ENCODE measurements at places on chromosomes 11 and 22.

- DNase-seq: no peak
Observed at GRCh38 chr11:18722293-18722637, 3.7 kb downstream of the IGSF22 start.

GRCh38 chr22:37549704-37550059 is 10.6 kb upstream of the CDC42EP1 start:
- DNase-seq: no peak

- no peak for DNase-seq
Observed at GRCh38 chr11:110373051-110373702, 56.6 kb upstream of the FDX1 start.

DNA sequence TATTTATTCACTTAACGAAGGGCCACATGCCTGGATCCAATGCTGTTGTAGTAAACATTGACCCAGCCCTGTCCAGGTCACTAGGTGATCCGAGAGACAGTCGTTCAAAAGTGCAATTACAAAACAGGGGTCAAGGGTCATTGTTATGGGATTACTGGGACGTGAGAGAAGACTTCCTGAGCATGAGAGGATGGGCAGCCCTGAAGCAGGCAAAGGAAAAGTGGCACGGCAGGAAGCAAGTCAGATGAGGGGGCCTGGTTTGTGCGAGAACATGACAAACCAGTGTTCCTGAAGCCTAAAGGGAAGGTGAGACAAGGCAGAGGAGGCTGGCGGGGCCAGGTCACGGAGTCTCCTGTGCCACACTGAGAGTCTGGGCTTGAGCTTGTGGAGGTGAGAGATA is 15.8 kb upstream of the MMP20 start:
- no peak for DNase-seq

- no peak for DNase-seq
Observed at GRCh38 chr22:41845380-41846267, 12.7 kb downstream of the SREBF2 start.

DNA sequence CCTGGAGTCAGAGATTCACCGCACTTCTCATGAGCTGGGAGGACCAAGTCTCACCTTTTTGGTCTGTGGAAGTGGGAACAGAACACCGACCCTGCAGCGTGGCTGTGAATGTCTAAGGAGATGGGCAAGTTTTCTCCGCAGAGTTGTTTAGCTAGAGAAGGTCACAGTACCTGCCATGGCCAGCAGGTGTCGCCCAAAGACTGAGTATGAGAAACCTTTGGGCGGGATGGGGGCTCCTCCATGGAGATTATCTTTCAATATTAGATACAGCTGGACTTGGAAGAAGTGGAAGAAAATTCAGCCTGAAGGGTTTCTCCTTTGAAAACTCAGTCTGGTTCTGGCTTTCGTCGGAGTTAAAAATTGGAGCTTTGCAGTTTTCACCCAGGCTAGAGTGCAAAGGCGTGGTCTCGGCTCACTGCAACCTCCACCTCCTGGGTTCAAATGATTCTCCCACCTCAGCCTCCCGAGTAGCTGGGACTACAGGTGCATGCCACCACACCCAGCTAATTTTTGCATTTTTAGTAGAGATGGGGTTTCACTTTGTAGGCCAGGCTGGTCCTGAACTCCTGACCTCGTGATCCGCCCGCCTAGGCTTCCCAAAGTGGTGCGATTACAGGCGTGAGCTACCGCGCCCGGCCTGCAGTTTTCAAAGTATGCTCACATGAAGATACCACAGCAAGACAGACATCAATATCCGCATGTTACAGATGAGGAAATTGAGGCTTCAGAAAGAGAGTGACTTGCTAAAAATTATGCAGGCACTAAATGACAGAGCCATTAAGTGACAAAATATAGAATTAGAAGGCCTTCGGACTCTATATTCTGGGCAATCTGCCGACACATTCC is 10.7 kb upstream of the DSCAML1 start:
- peak; percentile 16 for DNase-seq

DNA sequence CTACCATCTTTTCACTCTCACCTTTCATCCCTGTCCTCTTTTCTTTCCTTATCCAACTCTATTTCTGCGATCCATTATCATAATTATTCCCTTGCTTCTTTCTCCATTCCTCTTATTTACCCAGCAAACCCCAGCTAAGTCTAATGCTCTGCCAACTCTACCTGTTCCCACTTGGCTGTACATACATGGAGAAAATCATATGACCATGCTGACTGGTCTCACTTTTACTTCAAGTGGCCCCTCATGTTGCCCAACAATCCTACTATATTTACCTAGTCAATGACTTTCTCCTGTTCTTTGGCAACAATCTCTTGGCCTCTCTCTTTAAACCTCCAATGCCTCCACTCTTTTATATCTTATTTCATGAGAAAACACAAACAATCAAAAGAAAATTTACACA is 94.1 kb downstream of the USP35 start:
- DNase-seq: no peak

DNA sequence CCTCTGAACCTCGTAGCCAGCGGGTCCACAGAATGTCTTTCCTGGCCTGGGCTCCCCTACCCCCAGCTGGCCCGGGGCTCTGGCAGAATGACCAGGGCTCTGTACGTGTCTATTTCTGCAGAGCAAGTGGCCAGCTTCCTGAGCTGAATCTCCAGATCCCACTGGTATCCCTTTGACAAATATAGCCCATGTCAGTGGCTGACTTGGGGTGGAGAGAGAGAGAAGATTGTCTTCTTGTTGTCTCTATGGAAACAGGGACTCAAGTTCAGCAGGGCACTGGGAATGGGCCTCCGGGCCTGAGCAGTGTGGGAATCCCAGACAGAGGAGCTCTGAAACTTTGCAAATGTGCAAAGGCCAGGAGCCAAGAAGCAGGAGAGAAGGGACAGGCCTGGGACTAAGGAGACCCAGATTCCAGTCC is 33.9 kb downstream of the ANO1 start:
- no peak for DNase-seq

- no peak for DNase-seq
Observed at GRCh38 chr11:128499613-128500253, 87.6 kb downstream of the ETS1 start.

GRCh38 chr11:114354076-114354475 is 46.2 kb downstream of the C11orf71 start:
- DNase-seq: no peak

- DNase-seq: no peak
Observed at GRCh38 chr22:42938449-42938848, 76.5 kb downstream of the PACSIN2 start.

DNA sequence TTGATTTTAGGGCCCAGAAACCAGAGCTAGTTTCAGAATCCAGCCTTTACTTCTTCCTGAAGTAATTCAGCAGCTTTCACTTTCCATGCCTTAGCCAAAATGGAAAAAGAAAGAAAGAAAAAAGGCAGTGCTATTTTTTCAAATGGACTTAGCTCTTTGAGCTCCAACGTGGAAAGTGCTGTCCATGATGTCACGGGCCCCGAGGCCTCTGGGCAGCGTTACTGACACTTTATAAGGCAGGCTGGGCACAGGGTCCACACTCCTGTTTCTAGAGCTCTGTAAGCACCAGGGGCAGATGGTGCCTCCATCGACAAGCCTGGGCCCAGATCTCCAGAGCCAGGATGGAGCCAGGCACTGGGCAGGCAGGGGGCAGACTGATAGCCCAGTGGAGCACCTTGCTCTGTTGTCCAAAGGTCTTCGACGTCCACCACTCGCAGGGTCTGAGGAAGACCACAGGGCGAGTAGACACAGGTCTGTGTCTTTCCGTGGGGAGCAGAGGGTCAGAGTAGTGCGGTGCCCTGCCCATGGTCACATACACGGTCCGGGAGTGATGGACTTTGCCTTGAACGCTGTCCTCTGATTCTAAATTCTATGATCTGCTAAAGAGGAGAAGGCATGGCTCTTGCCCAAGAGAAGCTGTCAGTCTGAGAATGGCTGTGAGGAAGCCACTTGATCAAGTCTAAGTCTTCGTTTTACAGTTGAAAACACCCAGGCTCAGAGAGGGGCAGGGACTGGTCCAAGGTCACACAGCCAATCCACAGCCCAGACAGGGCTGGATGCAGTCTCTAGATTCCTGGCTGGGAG is 22.0 kb upstream of the WNT11 start:
- DNase-seq: no peak

- no peak for DNase-seq
Observed at GRCh38 chr11:18046116-18046777, at the start of gene TPH1. Gene TPH1 (minus strand): TSS chr11:18046269. CDS start chr11:18040762, 5,507 bp downstream.

GRCh38 chr11:61587951-61588727 is 7.3 kb upstream of the SYT7 start:
- no peak for DNase-seq

GRCh38 chr22:36640106-36640672 is 63.4 kb downstream of the CACNG2 start:
- DNase-seq: no peak

- no peak for DNase-seq
Observed at GRCh38 chr11:107961480-107961879, 33.2 kb downstream of the RAB39A start.

- DNase-seq: no peak
Observed at GRCh38 chr11:122099374-122100036, 16.5 kb downstream of the BLID start.

DNA sequence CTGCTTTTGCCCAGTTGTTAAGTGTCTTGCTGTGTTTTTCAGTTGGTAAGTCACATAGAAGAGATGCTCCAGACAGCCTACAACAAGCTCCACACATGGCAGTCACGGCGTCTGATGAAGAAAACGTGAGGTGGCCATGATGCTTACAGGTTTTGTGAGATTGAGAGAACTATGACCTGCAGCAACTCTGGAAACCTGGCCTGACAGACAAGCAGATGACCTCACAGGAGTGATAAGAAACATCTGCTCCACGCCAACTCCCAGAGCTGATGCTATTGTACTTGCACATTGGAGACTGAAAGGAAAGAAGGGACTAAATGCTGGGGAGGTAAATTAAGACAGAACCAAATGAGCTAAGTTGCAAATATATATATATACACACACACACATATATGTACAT is 28.6 kb upstream of the LDHA start:
- no peak for DNase-seq

- DNase-seq: no peak
Observed at GRCh38 chr22:44179196-44179988, 1.3 kb upstream of the PARVG start.

DNA sequence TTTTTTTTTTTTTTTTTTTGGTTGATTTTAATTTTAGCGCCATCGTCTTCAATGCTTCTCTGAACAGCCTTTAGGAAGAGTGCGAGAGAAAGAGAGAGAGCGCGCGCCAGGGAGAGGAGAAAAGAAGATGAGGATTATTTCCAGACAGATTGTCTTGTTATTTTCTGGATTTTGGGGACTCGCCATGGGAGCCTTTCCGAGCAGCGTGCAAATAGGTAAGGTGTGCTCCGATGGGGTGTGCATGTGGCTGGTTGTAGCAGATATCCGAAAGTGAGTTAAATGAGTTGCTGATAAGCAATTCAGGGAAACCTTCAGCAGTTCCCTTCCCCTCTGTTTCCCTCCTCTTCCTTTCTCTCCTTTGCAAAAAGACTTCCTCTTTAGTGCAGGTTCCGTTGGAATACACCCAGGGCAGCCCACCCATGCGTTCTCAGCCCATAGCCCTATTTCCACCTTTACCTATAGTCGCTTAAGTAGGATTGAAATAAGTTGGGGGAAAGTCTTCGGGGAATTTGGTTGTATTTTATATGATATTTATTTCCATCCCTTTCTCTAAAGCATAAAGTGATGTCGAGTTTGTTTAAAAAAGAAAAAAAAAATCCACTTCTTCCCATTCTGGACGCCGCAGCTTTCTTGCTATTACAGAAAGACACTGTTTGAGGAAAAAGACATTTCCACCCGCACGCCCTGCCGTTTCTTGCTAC is 1.1 kb downstream of the GRIA4 start:
- DNase-seq: no peak

DNA sequence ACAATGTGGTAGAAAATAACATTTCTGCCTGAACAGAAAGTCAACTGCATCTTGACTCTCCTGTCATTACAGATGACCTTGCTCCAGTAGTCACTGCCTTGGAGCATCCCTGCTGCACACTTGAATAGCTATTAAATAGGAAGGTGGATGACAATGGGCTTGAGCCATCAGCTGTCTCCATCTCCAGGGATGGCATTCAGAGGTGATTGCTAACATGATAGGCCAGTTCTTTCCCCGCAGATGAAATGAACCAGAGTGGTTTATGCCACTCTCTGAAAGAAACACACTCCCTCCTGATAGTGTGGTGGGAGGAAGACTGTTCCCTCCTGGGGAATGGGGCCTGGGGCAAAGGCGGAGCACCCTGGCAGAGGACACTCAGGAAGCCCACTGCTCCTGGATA is 57.1 kb upstream of the OLFML1 start:
- no peak for DNase-seq

DNA sequence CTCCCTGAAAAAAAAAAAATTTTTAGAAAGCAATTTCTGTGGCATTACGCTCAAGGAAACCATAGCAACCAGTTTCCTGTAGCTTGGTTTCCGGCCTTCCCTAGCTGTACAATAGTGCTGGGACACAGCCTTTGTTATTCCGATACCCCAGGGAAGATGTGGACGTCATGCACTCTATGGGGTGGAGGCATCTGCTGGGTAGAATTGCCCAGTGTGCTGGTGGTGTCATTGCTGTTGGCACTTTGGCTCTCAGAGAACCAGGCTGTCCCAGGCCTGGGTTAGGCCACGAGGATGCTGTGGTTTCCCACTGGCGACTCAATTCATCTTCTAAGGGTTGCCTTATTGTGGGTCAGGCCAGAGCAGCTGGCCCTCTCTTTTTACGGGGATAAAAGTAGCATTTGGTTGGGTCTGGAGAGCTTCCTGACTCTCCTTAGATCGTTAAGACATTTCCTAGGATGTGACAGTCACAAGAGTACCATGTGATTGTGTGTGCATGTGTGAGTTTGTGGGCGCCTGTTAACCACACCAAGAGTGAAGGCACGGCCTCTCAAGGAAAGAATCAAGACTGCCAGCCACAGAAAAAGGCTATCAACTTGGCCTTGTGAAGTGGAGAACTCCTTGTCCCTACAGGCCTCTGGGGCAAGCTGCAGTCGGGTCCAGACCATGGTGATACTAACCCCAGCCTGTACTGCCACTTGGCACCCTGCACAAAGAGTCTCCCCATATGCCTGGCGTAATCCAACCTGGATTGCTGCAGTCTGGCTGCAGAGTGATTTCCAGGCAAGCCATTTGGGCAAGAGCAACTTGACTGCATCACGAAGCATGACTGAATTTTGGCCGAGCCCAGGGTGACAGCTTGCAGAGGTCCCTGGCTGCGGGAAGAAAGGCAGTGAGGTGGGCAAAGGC is 35.9 kb upstream of the NAV2 start:
- no peak for DNase-seq
